Stimulated activated CD8-positive, alpha-beta memory T cell treated with anti-CD3 and anti-CD28 coated beads, Interleukin-15, amount 100 ng/mL, for 24 hours (primary cell): ENCODE measurements at places on chromosomes 5 and 9.

GRCh38 chr9:117828466-117828865 lies 124.3 kb downstream of the TLR4 start:
- DNase-seq = no peak

GRCh38 chr5:62315376-62316175 lies 9.6 kb downstream of the KIF2A start:
- DNase-seq = no peak

GRCh38 chr5:1638658-1639400 lies 115.1 kb upstream of the LPCAT1 start:
- no peak for DNase-seq

- DNase-seq = no peak
Observed at GRCh38 chr5:84292788-84293653, 91.7 kb downstream of the EDIL3 start.

DNA sequence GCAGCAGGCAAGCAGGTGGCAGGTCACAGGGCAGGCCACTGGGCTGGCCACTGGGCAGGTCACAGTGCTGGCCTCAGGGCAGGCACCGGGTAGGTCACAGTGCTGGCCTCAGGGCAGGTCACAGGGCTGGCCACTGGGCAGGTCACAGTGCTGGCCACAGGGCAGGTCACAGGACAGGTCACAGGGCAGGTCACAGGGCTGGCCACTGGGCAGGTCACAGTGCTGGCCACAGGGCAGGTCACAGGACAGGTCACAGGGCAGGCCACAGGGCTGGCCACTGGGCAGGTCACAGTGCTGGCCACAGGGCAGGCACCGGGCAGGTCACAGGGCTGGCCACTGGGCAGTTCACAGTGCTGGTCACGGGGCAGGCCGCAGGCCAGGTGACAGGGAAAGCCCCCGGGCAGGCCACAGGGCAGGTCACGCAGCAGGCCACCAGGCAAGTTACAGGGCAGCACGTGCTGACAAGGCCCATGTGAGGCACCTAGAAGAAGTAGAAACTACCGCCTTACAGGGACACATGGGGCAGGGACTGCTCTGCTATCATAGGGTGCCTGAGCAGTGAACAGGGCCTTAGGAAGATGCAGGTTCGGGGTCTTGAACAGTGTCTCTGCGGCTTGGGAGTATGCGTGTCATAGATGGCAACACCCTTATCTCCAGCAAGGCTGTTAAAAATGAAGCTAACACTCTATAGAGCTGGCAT lies 18.6 kb upstream of the MED10 start:
- DNase-seq = no peak

GRCh38 chr5:137372016-137372772 lies 126.9 kb downstream of the SPOCK1 start:
- DNase-seq = no peak

DNA sequence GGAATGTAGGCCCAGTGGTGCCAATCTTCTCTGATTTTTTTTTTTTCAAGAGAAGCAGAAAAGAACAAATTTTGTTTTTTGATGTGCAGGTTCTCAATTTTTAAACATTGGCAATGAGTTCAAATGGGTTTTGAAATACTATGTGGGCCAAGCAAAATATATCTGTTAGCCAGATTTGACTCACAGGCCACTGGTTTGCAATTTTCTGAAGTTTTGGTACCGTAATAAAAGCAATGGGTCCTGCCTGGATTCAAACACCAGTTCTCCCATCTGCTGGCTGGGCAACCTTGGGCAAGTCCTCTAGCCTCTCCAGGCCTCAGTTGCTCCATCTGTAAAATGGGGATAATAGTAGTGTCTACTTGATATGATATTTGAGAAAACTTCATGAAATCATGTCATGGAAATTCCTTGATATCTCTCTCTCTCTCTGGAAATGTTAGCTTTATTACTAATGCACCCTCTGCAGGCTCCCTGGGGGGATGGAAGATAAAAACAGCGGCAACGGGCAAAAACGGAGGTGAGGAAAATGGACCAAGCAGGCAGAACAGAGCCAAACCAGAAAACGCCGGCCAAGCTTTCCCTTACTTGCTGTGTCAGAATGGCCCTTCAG lies 63.4 kb downstream of the SMIM23 start:
- no peak for DNase-seq

GRCh38 chr5:102815540-102816332 lies 60.6 kb downstream of the PAM start:
- DNase-seq = no peak

DNA sequence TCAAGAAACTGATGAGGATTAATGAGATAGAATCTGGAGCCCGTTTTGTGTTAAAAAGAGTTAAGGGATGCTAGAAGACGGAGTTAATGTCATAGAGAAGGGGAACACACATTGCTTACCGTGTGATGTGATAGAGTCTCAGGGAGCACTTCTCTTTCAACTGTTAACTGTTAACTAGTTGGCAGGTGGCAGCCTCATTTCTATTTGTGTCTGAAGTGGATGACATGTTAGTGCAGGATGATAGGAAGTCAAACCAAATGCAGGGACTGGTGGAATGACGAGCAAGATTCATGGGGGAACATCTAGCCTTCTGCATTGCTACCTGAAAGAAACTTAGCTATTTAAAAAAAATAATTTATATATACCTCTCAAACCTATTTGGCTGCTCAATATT lies 222.7 kb downstream of the MAST4 start:
- DNase-seq = no peak

- no peak for DNase-seq
Observed at GRCh38 chr5:91098541-91098940, 284.6 kb downstream of the ARRDC3 start.

DNA sequence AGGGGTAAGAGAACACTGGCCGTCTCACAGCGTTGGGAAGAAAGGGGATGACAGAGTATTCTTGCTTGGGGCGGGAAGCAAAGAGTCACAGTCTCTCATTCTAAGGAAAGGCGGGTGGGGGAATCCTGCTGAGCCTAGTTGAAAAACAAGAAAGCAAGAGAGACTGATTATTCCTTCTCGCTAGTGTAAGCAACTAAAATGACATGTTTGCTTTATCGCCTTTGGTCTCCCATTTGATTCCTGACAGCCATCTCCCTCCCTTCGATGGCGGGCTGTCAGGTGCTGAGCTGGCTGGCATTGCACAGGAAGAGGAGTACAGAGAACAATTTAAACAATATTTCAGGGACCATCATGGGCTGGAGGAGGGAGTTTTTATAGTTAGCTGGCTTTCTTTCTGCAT lies 331.3 kb downstream of the ASTN2 start:
- DNase-seq = no peak

GRCh38 chr5:77316871-77317661 lies 106.6 kb downstream of the PDE8B start:
- no peak for DNase-seq

- DNase-seq = no peak
Observed at GRCh38 chr9:16661816-16662215, 208.7 kb downstream of the BNC2 start.

- no peak for DNase-seq
Observed at GRCh38 chr5:73780302-73781080, 154.5 kb downstream of the ARHGEF28 start.

DNA sequence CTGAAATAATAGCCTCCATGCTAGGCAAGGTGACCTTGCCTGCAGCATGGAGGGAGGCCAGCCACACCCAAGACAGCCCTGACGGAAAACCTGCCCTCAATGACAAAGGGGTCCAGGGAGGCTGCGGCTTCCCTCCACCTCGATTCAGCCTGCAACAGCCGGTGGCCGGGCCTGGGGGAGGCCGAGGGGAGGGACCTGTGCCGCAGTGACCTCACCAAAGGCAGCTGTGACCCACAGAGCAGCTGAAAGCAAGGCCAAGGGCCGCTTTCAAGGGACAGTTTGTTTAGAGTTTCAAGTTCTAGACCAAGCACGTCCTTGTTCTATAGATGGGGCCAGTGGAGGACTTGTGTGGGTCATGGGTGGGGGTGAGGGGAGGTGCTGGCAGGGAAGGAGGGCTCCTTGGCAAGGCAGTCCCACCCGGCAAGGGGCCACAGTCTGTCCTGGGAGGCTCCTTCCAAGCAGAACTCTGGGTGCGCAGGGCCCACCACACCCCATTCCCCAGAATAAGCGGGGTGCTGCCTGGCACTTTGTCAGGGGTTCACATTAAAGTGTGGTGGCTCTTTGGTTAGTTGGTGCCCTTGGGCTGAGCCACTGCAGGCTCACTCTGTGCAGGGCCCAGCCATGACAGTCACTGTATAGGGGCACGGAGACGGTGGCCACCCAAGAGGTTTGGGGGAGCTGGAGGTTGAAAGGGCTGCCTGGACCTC lies 226.5 kb downstream of the FANCC start:
- no peak for DNase-seq

GRCh38 chr9:133670466-133670865 lies 34.3 kb downstream of the DBH start:
- no peak for DNase-seq

GRCh38 chr5:172223901-172224873 lies 30.2 kb downstream of the EFCAB9 start:
- no peak for DNase-seq

GRCh38 chr5:142801495-142801871 lies 31.3 kb downstream of the ARHGAP26 start:
- no peak for DNase-seq

- no peak for DNase-seq
Observed at GRCh38 chr9:98930792-98931191, 12.9 kb upstream of the COL15A1 start.

DNA sequence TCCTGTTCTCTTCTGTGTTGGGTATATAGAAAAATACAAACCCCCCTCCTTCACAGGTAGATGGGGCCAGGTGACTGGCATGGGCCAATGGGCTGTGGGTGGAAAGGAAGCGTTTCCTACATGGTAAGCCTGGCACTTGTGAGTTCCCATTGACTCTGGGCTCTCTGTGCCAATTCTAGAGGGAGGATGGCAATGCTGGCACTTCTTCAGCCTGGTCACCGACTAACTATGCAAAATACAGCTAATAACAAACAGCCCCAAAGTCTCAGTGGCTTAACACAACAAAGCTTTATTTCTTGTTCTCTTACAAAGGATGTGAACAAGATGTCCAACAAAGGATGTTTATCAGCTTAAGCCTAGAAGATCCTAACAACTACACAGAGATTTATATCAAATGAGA lies 258.1 kb downstream of the SYK start:
- DNase-seq = no peak

GRCh38 chr9:75463871-75464270 lies 375.6 kb downstream of the OSTF1 start:
- DNase-seq = no peak

- no peak for DNase-seq
Observed at GRCh38 chr5:43437062-43437660, 25.0 kb upstream of the CCL28 start.

GRCh38 chr5:162800301-162800700 lies 637.1 kb upstream of the CCNG1 start:
- DNase-seq = no peak

DNA sequence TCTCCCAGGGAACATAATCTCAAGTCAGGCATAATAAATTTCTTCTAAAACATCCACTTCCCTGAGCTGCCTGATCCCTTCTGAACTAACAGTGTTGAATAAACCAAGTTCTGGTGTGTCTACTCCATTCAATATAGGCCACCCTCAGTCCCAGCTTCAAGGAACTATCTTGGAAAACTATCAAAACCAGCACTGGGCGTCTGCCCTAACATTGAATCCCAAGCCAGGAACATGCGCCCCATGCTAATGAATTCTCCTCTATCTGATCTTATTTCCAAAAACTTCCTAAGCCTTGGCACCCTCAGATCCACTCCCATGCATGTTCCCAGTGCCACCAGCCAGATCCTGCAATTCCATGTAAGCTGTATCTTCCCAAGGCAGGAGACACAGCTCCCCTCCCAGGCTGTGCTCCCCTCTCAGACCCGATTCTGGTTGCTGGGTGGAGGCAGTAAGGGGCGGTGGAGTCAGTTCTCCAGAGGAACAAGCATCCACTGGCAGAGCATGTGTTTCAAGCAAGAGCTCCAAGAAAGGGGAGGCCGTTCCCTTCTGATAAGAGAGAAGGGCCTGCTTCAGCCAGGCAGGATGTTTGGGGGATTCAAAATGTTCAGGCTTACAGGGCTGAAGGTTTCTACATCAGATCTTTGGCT lies 13.1 kb upstream of the FOXI1 start:
- DNase-seq = no peak

- no peak for DNase-seq
Observed at GRCh38 chr5:3325972-3326840, 269.4 kb upstream of the IRX1 start.

- no peak for DNase-seq
Observed at GRCh38 chr5:179292202-179292601, 53.1 kb downstream of the ADAMTS2 start.

GRCh38 chr5:165282491-165282890 lies 1777.1 kb downstream of the MAT2B start:
- DNase-seq = no peak

DNA sequence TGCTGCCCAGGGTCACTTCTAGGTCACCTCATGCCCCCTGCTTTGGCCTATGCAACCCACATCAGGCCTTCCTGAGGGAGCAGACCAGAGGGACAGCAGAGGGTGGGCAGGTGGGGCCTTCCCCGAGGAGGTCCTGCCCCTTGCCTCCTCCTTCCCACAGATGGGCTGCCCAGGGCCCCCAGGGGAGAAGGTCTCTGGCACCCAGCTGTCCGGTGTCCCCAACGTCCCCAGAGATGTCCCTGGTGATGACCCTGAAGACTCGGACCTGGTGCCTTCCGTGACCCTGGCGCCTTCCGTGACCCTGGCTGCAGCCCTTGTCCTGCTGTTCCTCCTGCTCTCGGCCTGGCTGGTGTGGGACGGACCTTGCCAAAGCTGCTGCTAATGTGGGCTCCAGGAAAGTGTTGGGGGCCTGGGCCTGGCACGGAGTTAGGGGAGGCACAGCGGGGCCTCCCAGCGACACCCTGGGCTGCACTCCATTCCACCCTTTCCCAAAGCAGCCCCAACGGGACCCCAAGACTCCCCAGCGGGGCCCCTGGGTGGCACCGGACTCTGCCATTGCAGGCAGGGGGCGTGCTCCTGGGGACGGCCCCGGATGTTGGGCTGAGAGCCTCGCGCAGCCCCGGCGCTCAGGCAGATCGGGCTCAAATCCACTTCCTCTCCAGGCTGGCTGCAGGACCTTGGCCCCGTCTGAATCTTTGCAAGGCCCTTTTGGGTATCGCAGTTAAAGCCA lies 6.8 kb upstream of the SLC2A6 start:
- DNase-seq = no peak

DNA sequence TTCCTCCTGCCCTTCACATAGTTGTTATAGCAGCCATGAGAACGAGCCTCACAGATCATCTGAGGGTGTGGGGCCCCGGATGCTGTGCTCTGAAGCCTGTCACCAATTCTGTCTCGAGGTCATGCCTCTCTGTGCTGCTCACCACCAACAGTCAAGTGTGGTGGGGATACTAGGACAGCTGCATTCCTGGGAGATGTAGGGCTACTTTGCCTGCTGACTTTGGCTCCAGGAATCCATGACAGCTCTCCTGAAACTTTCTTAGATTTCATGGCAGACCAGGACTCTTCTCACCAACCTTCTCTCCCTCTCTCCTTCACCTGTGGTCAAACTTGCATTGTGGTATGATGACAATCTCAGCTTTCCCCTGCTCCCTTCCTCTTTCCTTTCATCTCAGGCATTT lies 395.9 kb downstream of the PSAT1 start:
- DNase-seq = no peak
